ENCODE measurements at places on chromosomes 1 and 21.

DNA sequence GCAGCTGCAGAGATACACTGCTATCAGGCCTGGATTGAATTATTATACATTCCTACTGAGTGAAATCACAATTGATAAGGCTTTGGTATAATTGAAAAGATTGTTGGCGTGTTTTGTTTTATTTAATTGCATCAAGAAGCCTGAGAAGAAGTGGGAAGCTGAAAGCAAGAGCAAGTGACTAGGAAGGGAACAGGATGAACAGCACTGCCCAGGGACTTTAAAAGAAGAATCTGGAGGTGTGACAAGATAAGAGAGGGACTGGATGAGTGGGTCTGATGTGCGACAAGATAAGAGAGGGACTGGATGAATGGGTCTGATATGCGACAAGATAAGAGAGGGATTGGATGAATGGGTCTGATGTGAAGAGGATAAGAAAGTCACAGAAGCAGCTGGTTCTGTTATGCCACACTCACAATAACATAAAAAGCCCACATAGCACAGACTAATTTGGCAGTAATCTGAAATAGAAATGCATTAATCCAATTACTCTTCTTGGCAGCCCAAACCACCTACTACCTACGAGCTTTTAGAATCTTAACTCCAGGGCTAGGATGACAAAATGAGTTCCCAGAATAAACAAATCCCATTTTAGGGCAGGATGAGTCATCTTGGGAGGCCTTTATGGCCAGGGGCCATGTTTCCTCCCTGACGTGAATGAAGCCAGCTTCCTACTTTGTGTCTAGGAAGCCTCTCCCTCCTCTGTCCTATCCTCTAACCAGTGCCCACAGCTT is 129.7 kb downstream of the DUSP10 start:
- DNase-seq, result no peak

- DNase-seq, result no peak
Observed at GRCh38 chr1:57112148-57112547, 146.3 kb upstream of the C8B start.

GRCh38 chr21:19844334-19844733 is 1153.9 kb upstream of the NCAM2 start:
- no peak for DNase-seq

DNA sequence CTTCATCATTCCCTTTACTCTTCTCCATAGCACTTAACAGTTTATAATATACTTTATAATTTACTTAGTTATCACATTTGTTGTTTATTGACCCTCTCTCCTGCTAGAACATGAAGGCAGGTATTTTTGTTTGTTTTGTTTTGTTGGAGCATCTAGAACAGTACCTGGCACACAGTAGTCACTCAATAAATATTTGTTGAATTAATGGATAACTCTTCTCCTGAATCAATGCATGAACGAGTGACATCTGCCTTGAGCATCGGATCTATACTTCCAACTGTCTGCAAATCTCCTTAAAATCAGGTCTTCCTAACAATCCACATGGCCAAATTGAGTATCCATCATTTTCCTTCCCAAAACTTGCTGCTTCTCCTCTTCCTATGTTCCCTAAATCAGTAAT is 35.9 kb upstream of the MTMR11 start:
- no peak for DNase-seq

DNA sequence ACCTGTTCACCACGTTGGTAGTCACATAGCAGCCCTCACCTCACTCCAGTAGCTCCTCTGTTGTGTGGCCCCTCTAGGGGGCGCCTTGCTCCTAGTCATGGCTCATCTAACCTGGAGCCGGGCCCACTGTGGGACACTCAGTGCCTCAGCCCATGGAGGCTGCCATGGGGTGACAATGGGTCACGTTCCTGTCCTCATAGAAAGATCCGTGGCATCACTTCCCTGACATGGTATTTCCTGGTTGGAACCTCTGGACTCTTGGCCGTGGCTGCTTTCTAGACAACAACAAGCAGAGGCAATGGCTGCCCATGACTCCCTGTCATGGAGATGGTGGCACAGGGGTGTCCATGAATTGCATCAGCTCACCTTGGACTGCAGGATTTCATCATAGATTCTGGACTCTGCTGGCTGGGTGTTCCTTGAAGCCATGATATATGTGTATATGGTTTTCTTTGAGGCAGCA is 27.5 kb upstream of the SLAMF6 start:
- DNase-seq, result peak; percentile 26

- no peak for DNase-seq
Observed at GRCh38 chr1:111227851-111228747, 586 bp downstream of the CHI3L2 start.

- DNase-seq, result no peak
Observed at GRCh38 chr1:91015794-91016550, 5.9 kb downstream of the ZNF644 start.

DNA sequence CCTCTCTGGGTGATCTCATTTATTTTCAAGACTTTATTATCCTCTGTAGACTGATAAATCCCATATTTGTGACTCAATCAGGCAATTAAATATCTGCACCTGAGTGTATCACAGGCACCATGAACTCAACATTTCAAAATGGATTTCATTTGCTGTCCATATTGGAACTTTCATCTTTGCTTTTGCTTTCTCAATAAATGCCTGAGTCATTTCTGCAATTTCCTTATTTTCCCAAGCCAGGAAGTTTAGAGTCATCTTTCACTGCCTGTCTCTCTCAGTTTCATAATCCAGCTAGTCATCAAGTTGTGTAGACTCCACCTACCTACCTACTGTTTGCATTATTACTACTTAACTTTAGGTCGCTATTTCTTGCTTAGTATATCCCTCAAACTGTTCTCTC is 540.9 kb downstream of the LMO4 start:
- no peak for DNase-seq

DNA sequence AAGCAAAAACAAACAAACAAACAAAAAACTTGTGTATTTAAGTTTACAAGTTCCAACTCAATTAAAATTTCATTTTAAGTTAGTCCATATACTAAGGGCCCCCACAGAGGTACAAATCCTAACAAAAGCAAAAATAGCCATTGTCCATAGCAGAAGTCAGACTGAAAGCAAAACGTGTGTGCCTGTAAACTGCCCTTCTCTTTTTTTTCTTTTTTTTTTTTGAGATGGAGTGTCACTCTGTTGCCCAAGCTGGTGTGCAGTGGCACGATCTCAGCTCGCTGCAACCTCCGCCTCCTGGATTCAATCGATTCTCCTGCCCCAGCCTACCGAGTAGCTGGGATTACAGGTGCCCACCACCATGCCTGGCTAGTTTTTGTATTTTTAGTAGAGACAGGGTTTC is 11.6 kb upstream of the IFNGR2 start:
- no peak for DNase-seq

Measured in stimulated activated CD8-positive, alpha-beta memory T cell treated with anti-CD3 and anti-CD28 coated beads, Interleukin-4, amount 100 ng/mL, for 1 hour (primary cell).